ENCODE measurements at places on chromosomes 4 and X.

DNA sequence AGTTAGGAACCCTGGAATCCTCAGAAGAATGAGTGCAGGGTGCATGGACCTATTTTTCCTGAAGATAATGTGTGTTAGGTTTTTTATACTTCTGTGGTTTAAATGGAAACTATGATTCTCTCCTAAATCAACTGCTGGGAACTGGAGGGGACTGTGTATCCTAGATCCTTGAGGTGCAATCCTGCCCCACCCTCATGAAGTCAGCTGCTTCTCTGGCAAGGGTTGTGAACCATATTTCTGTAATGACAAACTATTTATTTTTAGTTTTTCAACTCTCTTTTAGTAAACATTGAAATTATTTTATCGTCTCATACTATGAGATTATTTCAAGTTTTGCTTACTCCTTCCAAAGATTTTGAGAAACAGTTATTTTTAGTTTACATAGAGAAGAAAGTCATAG lies 25.8 kb upstream of the VEGFC start:
- no peak for DNase-seq

- no peak for DNase-seq
Measured at GRCh38 chrX:100341142-100341510, 68.9 kb downstream of the PCDH19 start.

DNA sequence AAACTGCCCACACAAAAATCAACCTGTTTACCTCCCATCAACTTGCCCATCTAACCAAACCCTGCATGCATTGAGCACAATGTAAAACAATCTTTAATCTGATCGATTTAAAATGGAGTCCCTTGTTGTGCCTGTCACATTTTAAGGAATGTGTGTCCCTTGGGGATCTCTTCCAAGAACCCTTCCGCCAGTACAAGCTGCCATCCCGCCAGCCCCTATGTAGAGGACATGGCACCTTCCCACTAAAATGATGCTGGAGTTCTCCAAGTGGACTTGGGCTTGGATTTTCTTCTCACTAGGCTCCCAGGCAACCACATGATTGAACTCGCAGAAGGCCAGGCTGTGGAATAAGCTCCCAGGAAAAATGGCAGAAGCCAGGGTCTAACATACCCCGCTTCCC lies 45.8 kb upstream of the ENPP6 start:
- DNase-seq: no peak

DNA sequence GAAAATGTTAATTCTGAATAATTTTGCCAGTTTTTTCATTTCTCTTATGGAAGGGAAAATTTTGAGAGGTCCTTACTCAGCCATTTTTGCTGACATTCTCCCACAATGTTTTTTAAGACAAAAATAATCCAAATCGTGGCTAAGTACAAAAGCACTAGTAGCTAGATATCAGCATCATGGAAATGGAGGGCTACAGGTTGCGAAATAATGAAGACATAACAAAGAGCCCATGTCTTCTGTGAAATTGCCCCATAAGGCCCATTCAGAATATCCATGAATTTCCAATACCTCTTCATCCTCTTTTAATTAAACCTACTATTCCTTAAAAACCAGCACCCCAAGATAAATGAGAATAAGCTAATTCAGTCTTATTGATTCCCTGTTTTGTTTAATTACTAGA lies 107.4 kb downstream of the HNRNPD start:
- no peak for DNase-seq

DNA sequence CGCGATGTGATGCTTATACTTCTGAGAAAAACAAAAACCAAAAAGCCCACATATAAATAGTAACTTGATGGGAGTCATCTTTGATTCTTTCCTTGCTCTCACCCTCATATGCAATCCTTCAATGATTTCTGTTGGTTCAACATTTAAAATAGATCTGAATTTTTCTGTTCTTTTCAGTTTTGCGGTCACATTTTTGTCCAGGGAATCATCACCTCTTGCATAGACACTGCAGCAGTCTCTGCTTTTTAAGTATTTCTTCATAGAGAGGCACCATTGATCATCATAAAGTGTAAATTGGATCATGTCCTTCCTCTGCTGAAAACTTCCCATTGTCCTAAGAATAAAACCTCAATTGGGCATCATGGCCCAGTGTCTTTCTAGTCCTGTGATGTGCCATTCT lies 81.1 kb upstream of the SLC4A4 start:
- no peak for DNase-seq

Measured in activated B cell treated with CpG ODN at 0.5 μM for 24 hours (primary cell).